ENCODE measurements at places on chromosomes 5 and 9.
A peak's percentile ranks its signal among the peaks of the same experiment; 100 is the strongest.

DNA sequence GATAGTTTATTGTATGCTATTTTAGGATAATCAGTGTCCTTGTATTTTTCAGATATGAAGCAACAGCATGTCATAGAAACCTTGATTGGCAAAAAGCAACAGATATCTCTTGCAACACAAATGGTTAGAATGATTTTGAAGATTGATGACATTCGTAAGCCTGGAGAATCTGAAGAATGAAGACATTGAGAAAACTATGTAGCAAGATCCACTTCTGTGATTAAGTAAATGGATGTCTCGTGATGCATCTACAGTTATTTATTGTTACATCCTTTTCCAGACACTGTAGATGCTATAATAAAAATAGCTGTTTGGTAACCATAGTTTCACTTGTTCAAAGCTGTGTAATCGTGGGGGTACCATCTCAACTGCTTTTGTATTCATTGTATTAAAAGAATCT is 14.5 kb downstream of the CCT5 start:
- no peak for DNase-seq

DNA sequence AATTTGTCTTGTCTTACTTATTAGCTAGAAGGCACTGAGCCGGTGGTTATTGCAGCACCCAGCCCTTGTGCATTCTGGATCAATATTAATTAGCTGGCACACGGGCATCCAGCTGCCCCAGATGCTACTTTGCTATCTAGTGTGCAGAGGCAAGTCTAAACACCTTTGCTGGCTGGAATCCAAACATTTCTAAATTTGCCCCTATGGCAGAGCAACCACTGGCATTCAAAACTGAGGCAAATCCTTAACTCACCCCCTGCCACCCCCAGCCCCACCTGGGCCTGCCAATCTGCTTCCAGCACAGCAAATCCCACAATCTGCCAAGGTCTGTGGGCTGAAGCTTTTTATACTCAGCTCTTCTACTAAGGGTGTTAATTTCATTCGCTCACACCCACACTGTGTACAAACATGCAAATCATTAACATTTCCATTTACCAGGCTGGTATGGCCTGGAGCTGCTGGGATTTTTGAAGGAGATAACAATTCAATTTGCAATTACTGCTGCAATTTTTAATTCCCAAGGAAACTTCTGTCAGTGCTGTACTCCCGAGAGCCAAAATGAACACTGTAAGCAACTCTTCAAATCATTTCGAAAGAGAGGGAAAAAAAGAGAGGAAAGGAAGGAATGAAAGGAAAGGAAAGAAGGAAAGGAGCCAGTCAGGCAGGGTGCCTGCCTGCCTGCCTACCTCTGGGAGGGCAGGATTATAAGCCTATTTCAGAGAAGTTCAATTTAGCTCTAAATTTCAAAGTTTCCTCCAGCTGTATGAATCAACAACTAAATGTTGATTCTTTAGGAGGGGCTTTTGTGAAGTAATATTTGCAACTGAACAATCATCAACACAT is 35.5 kb downstream of the RAPGEF1 start:
- no peak for DNase-seq

DNA sequence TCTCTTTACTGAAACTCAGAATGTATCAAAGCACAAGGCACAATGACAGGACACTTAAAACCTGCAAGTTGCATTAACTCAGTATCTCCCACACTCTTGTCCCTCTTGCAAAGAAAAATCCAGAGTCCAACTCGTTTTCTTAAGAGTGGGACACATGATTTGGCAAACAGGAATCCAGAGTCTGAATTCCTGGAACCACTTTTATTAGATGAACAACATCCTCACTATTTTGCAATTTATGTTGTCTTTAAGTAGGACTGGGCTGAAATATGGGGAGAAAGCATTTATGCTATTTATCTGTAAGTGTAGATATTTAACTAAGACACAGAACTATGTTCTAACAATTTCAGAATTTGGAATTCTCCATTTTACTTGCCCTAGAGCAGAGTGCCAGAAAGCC is 69.1 kb downstream of the ABCA1 start:
- no peak for DNase-seq

DNA sequence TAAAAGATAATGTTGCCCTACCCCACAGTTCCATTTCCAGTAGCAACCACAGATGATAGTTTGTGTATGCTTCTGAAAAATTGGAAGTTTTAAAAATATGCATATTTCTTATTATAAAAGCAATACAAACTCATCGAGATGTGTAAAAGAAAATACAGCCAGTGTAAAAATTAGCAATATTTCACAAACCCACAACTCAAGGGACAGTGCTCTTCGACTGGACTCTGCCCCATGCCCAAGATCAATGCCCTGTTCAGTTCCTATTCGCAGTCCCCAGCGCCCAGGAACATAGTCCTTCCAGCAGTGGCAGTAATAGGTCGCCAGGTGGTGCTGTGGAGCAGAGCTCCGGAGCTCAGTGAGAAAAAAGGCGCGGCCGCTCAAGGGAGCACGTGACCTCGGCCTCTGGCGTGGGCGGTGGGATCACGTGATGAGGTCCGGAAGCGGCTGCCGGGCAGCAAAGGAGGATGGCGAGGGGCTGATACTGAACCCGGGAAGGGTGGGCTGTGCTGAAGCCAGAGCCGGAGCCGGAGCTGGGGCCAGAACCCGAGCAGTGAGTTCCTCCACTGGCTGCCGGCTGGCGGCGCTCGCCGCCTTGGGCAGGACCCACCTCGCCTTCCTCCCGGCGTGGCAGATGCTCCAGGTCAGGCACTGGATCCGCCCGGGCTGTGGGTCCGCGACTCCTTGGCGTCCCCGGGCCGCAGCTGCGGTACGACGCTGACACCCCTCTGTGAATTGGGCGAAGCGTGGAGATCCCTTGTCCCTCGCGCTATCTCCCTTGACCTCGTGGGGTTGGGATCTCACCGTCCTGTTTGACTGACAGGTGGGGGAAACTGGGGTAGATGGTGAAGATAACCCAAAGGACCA is at the start of gene SLC36A1:
Gene SLC36A1 (plus strand): TSS at position 430 of the 864 bp plus-strand sequence. CDS start 11,190 bp downstream, outside the sequence.
- peak; percentile 86 for DNase-seq

GRCh38 chr9:8715788-8716187 is 916.2 kb upstream of the DMAC1 start:
- DNase-seq = no peak

DNA sequence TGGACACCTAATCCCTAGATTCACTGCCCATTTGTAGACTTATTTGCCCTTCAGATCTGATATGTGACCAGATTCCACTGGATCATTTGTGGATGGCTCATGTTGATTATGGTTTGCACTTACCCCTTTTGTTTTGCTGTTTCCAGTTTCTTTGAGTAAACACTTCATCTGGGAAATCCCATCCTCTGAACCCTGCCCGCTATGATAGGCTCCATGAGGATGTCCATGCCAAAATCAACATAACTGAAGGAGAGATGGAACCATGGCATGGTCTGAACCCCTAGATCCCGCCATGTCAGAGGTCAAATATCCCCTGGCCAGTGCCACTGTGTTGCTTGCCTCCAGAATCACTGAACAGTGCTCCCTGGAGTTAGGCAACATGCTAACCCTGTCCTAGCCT is 11.7 kb upstream of the FEM1C start:
- DNase-seq = no peak

GRCh38 chr9:17025281-17025680 is 109.6 kb upstream of the CNTLN start:
- DNase-seq = no peak

GRCh38 chr5:67013719-67014118 is 182.9 kb downstream of the CD180 start:
- no peak for DNase-seq

DNA sequence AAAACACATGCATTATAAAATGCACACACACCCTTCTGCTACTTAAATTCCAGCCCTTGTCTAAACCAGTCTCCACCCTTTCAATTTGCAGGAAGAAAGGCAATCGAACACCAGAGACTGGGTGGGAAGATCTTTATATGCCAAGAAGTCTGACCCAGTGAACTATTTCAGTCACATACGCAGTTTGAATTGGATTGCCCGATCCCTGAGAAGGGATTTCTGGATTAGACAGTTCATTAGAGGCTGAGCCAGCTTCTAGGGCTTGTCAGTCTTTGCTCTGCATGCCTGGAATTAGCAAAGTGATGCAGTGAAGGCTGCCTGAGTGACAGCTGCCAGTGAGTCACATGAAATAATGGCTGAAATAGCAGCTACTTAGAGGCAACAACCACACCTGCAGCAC is 159.9 kb downstream of the PPP2R2B start:
- DNase-seq = no peak

GRCh38 chr9:5552301-5552700 is 42.0 kb downstream of the PDCD1LG2 start:
- no peak for DNase-seq

DNA sequence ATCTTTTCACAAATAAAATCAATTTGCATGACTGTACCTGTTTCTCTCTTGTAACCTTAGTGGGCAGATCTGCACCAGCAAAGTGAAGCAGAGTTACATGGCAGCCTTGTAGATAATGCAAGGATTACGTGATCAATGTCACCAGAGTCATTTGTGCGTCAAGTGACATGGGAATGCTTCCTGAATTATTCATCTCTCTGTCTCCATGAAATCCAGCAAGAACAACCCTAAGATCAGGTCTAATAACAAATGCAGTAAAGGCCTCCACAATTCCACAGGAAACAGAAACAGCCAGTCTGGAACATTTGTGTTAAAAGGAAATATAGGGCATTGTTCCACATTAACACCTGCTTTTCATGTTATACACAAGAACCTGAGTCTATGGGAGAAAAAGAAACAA is 7.8 kb downstream of the GZMA start:
- DNase-seq = no peak

DNA sequence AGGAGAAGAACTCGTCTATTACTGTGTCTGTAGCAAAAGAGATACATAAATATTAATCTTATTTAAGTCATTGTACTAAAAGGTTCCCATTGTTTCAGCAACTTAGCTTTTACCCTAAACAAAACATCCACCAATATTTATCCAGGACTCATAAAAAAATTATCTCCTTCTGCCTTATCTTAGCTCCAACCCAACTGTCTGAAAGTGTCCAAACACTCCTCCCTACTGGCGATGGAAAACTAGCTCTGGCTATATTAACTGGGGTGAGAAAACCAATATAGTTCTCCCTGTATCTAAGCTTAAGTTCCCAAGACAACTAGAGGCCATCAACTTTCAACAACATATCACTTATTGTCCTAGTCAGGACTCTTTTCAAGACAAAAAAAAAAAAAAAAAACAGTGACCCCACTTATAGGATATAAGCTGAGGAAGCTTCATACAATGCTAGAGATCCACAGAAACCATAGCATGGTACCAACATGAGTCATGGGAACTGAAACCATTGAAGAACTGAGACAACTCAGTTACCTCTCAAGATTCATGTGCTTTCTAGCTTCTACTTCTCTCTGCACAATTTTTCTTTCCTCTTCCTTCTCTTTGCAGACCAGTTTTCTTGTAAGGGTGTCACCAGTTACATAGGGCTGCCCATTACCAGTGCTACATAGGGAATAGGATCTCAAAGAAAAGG is 150.7 kb upstream of the RASA1 start:
- no peak for DNase-seq

DNA sequence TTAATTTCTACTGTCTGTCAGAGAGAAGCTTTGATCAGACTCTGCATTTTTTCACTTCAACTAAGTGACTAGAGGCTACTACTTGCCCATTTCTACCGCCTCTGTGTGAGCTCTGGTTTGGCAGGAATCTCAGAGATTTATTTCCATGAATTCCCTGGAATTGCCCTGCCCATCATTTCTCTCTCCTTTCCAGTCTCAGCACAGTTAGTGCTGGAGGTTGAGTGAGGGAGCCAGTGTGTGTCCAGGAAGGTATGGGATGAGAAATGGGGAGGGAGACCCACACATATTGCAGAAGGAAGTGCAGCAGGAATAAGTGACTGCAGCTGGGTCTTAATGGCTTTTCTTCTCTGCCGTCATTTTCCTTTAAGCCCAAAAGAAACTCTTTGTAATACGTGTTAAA is 443.1 kb upstream of the ZNF462 start:
- no peak for DNase-seq

GRCh38 chr9:134236935-134237629 is 72.7 kb upstream of the RNU6ATAC start:
- DNase-seq = no peak

DNA sequence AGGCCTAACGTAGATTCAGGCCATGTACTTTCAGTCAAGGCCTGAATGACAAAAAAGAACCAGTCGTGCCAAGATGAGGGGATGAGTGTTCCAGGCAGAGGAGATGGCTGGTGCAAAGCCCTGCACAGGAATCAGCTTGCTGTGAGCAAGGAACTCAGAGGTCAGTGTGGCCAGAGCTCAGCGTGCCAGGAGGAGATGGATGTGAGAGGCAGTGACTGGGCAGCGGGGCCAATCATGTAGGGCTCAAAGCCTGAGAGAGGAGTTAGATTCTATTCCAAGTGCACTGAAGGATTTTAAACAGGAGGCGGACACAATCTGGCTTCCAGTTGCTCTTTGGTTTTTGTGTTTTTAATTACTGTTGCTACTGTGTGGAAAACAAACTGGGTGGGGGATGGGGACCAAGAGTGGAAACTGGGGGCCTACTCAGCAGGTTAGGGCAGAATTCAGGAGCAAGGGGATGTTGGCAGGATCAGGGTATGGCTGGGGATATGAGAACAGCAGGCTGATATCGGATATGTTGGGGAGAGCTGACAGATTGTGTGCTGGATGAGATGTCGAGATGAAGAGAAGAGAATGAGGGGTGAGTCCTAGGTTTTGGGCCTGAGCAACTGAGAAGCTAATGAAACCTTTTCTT is 64.3 kb downstream of the ANGPTL2 start:
- no peak for DNase-seq

- DNase-seq = no peak
These were observed 53.7 kb upstream of the VLDLR start for GRCh38 chr9:2567922-2568321.

- no peak for DNase-seq
These were observed 38.2 kb downstream of the WDR70 start for GRCh38 chr5:37417347-37417746.

DNA sequence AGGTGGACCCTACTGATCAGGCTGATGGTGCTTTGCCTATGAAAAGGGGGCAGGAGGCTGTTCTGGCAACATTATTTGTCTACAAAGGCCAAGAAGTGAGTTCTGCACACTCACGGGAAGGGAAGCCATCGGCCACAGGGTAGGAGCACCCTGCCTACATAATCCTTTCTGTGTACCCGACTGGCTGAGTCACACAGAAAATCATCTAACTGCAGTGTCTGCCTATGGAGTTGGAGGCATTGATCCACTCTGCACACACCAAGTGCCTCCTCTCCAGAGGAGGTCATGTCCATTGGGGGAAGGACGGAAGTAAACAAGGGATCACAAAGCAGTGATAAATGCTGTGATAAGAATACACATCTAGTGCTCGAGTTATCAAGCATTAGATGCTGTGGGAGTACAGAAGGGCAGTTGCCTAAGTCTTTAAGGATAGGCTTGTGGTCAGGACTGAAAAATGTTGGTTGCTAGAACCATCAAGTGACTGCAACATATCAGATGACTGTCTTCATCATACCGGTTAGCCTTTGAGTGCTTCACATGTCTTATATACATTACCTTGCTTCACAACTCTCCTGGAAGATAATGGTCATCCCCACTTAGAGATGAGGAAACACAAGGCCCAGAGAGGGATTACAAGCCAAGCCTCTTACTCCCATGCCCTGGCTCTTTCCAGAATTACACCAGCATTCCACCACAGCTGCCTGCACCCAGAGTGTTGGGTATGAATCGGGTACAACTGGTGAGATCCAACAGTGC is 1.3 kb upstream of the SLC2A8 start:
- DNase-seq = no peak

- DNase-seq = no peak
These were observed 76.1 kb downstream of the C9orf50 start for GRCh38 chr9:129544761-129545160.

- DNase-seq = no peak
These were observed 2.5 kb downstream of the FEM1C start for GRCh38 chr5:115542086-115542485.

All from stimulated activated CD8-positive, alpha-beta memory T cell treated with anti-CD3 and anti-CD28 coated beads, Interleukin-4, amount 100 ng/mL, for 1 hour (primary cell).